Erythroblast (primary cell): ENCODE measurements at places on chromosomes 2 and 18.

DNA sequence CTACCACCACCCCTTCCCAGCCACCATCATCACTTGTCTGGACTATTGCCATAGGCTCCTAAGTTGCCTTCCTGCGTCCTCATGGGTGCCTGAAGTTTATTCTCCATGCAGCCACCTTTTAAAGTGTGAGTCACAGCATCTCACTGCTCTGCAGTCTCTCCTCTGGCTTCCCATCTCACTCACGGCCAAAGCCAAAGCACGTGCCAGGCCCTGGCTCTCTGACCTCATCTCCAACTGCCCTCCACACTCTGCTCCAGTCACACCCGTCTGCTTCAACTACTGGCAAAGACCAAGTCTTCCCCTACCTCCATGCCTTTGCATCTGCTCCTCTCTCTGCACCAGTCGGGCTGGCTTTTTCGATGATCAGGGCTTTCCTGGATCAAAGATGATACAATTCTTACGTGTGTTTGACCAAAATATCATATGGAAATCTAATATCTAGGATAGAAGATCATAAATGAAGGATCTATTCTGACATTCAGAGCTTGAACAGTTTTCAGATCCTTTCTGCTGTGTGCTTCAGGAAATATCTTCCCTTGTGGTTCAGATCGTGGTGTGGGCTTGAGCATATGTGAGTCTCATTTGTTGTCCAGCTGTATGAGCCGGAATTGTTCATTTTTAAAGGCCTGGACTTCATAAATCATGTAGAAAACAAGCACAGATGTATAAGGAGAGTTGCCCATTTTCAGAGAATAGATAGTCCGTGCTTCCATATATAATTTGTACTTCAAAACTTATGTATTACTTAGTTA, 175.6 kb downstream of the PRKCE start:
- DNase-seq, result no peak

DNA sequence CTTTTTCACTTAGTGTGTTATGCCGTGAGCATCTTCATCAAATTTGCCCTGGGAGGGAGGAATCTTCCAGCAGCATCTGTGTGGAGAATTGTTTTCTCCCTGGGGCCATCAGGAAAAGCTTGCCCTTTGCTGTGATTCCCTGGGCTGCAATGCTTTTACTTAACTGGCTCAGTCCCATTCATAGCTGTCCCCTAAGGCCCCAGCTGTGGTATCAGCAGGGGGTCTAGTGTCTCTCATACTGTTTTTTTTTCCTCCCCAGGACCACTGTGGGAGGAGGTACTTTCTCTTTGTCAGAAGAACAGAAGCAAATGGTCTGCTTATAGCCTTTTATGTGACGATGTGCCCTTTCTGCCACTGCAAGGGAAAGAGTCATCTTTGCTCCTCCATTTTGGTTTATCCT, 176.8 kb upstream of the CELF4 start:
- DNase-seq, result no peak

DNA sequence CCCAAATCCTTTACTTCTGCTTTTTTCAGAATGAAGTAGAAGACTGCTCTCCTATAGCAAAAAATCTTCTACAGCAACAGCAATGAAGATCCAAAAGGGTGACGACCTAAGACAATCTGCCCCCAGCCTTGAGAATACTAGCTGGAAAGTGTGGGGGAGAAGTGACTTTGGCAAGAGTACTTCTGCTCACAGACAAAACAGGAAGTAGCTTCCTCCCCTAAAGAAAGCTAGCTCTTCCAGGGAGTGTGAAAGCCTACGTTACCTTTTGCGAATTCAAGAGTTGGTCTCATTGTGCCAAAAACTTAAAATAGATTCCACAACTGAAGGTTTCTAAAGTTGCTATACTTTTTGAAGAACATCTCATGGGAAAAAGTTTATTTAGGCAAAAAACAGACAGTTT, 1069.2 kb upstream of the CHAC2 start:
- DNase-seq, result no peak

- DNase-seq, result no peak
Observed at GRCh38 chr18:11437046-11437445, 172.3 kb upstream of the SLC35G4 start.

- no peak for DNase-seq
Observed at GRCh38 chr2:21800356-21800755, 676.6 kb downstream of the TDRD15 start.

GRCh38 chr2:190707726-190708125, 58.8 kb downstream of the NAB1 start:
- no peak for DNase-seq

DNA sequence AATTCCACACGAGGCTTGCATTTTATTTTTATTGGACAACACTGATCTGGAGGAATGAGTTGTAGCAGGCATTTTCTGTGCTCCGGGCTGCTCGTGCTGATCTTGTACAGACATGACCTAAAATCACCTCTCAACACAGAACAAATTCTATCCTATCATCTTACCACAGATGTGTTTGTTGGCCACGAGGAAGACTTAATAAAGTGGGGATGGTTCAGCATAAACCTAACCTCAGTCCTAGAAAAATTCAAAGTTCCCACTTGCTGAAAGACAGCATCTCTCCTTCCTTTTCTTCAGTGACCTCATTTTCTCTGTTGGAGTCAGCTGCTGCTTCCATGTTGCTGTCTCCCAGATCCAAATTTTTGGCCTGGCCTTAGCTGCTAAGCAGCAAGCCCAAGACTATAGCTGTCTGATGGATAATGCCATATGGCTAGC, 45.3 kb downstream of the RBKS start:
- no peak for DNase-seq

GRCh38 chr2:28401948-28402550, 9.4 kb downstream of the FOSL2 start:
- no peak for DNase-seq
